GM19239 (cell line): ENCODE measurements at places on chromosomes 2 and 18.

GRCh38 chr2:42298132-42298531 is 62.9 kb downstream of the COX7A2L start:
- DNase-seq, result no peak

DNA sequence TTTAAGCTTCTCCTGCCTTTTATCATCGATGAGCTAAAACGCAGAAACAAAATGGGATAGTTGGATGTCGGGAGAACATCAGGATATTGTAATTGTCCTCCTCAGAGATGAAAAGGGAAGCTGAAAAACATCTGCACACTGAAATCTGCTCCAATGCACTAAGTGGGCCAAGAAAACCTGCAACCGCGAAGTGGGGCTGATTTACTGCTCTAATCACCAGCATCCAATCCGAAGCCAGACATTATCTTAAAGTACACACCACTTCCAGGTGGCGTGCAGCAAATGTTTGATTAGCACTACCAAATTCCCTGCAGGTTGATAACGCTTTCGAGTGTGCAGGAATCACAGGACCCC is 230.3 kb upstream of the SLC14A2 start:
- no peak for DNase-seq

DNA sequence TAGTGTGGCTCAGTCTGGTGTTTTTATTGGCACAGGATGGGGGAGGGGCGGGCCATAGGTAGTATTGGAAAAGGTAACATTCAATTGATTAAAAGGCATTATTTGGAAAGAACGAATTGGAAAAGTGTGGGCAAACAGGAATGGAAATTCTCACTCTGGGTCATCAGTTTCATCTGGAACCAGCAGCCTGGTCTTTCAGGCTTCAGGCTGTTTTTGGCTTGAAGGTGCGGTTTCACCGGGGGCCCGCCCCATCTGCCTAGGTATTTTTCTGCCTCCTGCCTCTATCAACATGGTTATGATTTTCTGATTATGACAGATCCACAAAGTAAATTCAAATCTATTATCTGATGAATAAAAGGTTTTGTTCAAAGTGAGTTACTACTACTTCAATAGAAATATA is 59.5 kb upstream of the CD28 start:
- no peak for DNase-seq

- DNase-seq, result peak; percentile 1
These were observed 124.2 kb downstream of the UBE2E3 start for GRCh38 chr2:181104512-181105115.

- DNase-seq, result no peak
These were observed 46.1 kb upstream of the FOSL2 start for GRCh38 chr2:28346587-28346986.

GRCh38 chr2:24261441-24261840 is 86.6 kb downstream of the FAM228A start:
- no peak for DNase-seq

- DNase-seq, result no peak
These were observed 262.1 kb upstream of the KLHL14 start for GRCh38 chr18:33034945-33035344.
